ENCODE measurements at places on chromosomes 7 and 10.

- DNase-seq: no peak
Observed at GRCh38 chr10:110883924-110884323, 12.2 kb downstream of the PDCD4 start.

GRCh38 chr7:42946627-42946950 is 14.4 kb downstream of the MRPL32 start:
- no peak for DNase-seq

DNA sequence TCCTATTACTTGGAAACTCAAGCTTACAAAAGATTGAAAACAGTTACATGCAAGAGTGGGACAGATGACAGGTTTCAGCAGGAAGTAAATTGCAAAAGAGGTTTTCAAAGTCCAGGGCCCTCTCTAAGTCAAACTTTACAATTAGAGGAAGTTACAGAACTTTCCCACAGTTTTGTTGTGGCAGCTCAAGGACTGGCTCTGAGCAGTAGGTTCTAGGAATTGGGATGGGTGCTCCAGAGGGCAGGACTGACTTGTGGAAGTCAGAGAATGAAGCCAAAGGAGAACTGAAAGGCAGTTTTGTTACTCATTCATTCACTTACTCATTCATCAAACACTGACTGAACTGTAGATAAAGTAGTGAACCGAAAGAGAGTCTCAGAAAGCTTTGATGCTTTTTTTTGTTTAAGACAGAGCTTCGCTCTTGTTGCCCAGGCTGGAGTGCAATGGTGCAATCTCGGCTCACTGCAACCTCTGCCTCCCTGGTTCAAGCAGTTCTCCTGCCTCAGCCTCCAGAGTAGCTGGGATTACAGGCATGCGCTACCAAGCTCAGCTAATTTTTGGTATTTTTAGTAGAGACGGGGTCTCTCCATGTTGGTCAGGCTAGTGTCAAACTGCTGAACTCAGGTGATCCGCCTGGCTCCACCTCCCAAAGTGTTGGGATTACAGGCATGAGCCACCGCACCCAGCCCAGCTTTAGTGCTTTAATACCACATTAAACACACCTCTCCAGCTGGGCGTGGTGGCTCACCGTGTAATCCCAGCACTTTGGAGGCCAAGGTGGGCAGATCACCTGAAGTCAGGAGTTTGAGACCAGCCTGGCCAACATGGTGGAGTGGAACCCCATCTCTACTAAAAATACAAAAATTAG is 66.8 kb upstream of the CCNJ start:
- DNase-seq: no peak

GRCh38 chr10:77867124-77867719 is 59.3 kb downstream of the DLG5 start:
- no peak for DNase-seq

DNA sequence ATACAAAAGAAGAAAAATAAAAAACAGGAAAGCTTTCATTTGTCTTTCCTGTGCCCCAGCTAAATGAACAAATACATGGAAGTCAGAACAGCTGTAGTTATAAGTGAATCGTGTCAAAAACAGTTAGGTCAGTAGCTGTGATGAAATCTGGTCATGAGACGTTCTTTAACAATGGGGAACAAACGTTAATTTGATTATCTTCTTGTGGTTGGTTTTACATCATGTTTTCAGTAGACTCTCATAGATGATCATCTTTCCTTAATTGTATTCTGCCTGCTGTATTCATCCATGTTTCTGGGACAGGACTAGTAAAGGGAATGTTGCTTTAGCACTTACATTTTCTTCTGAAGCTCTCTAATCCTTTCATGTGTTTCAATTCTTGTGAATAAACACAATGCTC is 97.0 kb downstream of the PCLO start:
- no peak for DNase-seq

DNA sequence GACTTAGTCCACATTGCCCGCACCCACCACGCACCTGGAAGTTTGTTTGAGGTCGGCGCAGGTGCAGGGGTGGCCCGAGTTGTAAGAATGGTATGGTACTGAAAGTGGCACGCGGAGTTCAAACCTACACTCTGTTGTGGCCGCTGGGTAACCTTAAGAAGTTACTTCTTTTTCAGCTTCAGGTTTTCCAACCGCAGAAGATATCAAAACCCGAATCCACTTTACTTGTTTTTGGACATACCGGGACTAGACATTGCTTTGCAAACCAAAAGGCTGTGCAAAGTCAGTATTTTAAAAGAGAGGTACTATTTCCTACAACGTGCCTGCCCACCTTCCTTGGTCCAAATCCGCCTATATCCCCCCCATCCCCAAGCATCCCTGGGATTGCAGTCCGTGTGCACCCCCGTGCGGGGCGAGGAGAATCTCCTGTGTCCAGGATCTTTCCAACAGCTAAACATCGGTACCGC is 1.0 kb downstream of the IGFBP3 start:
- DNase-seq: no peak

Data from right hindlimb (tissue), 1 donor.